RWPE1 (cell line): ENCODE measurements at places on chromosomes 5 and 9.

DNA sequence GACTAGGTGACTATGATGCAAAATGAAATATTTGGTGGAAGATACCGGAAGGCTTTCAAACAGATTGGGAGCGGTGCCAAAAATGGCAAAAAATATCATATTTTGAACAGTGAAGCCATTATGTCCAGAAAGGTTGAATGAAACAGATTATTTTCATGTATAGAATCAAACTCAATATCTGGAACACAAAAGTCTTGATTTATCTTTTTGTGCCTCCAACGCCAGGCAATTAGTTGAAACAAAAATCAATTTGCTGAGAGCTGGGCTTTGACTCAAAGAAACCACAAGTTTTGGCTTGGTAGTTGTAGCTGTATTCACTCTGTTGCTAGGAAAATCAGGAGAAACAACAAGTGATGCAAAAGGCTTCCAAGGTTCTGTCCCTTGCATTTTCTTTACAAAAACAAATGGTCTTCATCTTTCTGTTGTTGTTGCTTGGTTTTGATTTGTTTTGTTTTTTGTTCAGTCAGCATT is 421.7 kb upstream of the TYRP1 start:
- no peak for DNase-seq

DNA sequence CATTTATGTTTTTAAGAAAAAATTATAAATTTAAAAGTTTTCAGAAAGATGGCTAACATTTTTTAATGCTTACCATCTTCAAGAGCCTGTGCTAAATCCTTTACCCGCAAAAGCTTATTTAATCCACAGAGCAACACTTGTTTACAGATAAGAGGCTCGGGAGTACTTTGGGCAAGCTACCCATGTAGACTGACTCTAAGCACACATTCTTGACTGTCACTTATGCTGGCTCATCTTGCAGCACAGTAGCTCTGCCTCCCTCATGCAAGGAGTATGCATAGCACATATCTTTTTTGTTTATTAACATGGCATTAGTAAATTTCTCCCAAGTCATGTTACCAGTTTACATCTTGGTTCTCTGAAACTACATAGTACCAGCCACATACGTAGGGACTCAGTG is 14.7 kb downstream of the SH3RF2 start:
- no peak for DNase-seq

- no peak for DNase-seq
Measured at GRCh38 chr9:109972026-109972882, 192.3 kb downstream of the PALM2AKAP2 start.

DNA sequence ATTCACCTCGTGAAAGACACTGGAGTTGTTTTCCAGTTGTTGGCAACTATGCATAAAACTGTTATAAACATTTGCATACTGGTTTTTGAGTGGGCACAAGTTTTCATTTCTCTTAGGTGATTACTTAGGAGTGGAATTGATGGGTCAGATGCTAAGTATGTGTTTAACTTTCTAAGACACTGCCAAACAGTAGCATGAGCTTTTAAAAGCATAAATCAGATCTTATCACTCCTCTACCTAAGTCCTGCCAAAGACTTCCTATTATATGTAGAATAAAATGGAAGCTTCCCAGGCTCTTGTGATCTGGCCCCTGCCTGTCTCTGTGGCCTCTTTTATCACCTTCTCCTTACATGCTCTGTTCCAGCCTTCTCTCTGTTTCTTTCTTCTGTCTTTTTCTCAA is 72.6 kb downstream of the SH3RF2 start:
- DNase-seq, result no peak

DNA sequence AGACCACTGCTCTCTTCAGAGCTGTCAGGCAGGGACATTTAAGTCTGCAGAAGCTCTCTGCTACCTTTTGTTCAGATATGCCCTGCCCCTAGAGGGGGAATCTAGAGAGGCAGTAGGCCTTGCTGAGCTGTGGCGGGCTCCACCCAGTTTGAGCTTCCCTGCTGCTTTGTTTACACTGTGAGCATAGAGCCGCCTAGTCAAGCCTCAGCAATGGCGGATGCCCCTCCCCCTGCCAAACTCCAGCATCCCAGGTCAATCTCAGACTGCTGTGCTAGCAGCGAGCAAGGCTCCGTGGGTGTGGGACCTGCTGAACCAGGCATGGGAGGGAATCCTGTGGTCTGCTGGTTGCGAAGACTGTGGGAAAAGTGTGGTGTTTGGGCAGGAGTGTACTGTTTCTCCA is 59.9 kb downstream of the CAVIN4 start:
- no peak for DNase-seq

GRCh38 chr5:14953075-14953607 is 81.6 kb upstream of the ANKH start:
- DNase-seq, result no peak

- no peak for DNase-seq
Measured at GRCh38 chr5:504326-505154, 19.7 kb downstream of the SLC9A3 start.

GRCh38 chr5:95631255-95631958 is 11.5 kb downstream of the GPR150 start:
- DNase-seq, result peak; percentile 66

DNA sequence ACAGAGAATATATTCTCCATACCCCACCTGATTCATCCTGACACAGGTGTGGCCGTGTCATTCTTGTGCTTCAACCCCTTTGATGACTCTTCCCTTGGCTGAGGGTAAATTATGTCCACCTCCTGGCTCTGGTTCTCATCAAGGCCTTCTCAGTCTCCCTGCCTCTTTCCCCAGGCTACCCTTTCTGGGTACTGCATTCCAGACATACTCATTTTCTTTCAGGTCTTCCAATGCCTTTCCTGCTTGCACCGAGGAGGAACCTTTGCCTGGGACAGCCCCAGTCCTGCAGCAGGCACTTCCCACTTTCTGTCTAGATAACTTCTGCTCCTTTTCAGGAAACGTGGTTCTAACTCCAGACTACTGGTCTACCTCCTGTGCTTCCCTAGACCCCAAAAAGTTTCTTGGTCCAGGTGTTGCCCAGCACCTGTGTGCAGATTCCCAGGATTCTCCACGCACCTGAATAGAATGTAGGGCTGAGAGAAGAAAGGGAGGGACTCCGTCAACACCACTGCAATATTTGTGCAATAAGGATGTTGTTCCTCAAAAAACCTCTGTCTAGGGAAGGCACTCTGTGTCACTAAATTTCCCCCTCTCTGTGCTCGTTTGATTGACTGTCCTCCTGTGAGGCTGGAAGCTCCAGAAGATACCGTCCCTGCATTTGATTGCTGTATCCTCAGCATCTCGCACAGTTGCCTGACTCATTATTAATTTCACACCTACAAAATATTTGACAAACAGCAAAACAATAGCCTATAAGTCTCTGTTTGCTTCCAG is 255.4 kb upstream of the NFIL3 start:
- no peak for DNase-seq

DNA sequence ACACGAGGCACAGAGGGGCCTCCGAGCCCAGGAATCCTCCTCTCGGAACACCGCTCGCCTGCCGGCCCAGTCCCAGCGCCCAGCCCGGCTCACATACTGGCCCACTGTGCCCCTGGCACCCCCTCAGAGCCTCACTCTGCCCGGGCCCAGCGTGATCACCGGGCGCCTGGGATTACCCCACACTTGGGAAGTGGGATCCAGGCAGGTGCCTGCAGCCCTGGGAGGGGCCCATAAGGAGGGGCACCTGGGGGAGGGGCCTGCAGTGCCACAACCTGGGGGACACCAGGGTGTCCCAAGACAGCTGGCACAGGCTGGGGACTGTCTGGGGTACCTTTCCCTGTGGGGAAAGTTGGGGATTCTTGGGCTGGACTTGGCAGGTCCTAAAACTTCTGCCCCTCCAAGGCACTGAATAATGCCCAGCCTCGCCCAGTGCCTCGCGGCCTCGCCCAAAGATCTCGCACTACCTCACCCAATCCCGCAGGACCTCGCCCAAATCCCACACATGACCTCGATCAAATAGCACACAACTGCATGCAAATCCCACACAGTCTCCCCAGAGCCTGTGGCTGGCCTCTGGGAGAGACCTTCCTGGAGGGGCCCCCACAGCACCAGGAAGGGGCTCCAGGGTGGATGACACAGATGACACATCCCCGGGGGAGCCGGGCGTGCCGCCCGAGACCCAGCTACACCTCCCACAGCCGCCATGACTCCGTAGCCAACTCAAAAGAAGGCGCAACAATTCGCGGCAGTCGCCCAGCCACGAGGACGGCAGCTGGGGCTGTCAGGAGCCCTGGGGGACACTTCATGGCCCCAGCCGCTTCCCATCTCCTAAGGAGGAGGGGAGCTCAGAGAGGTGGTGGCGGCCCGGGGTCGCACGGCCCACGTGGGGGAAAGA is 13.7 kb downstream of the NOTCH1 start:
- DNase-seq, result no peak

DNA sequence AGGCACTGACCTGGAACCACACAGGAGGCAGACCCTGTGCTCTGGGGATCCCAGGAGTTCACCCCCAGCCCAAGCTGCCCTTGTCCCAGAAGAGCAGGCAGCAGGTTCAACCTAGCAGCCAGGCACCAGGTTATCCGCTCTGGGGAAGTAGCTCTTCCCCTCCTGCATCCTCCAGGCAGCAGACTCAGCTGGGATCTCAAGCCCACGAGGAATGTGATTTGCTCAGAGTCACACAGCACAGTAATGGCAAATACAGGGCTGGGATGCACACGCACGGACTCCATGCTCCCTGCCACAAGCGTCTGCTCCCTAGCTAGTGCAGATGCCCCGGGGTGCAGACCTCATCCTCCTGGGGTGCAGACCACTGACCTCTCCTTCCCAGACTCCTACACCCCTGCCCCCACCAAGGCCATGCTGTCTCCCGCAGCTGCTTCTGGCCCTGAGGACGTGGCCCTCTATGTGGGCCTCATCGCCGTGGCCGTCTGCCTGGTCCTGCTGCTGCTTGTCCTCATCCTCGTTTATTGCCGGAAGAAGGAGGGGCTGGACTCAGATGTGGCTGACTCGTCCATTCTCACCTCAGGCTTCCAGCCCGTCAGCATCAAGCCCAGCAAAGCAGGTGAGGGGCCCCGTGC is 25.5 kb downstream of the HK3 start:
- DNase-seq, result no peak

DNA sequence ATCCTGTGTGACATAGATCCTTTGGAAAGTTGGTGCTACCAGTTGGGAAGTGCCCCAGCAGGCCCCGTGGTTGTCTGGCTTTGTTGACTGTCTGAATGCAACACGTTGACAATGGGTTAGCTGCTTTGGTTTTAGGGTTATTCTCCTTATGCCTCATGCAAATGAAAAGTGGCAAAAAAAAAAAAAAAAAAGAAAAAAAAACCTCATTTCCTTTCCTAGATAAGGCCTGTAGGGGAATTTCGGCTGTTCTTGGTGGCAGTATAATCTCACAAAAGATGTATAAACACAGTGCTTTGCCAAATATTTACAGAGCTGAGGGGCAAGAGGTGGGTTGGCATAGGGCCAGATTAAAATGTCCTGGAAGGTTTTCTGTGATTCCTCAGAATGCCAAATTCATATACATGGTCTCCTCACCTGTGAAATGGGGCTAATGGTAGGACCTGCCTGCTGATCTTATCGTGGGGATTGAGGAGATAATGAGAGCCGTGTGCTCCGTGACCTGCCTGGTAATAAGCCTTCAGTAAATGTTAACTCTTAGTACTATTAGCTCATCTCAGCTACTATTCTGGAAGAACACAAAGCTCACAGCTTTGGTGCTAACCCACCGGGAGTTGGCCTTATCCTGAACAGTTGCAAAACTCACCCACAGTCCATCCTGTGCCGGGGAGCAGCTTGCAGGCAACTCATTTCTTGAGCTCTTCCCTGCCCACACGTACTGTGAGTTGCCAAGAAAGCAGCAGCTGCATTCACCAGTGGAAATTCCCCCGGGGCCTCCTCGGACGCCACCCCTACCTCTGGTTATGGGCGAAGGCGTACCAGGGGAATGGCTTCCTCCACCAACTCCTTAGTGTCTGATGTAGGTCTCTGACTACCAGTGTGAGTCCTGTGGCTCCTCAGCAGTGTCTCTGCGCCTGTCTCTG is 220.3 kb downstream of the NR3C1 start:
- no peak for DNase-seq

- peak; percentile 73 for DNase-seq
Measured at GRCh38 chr5:109690975-109691574, 1.3 kb downstream of the MAN2A1 start.

- DNase-seq, result no peak
Measured at GRCh38 chr9:15115702-15116101, 191.3 kb downstream of the TTC39B start.
